ENCODE measurements at places on chromosomes 12 and 14.
A peak's percentile ranks its signal among the peaks of the same experiment; 100 is the strongest.

DNA sequence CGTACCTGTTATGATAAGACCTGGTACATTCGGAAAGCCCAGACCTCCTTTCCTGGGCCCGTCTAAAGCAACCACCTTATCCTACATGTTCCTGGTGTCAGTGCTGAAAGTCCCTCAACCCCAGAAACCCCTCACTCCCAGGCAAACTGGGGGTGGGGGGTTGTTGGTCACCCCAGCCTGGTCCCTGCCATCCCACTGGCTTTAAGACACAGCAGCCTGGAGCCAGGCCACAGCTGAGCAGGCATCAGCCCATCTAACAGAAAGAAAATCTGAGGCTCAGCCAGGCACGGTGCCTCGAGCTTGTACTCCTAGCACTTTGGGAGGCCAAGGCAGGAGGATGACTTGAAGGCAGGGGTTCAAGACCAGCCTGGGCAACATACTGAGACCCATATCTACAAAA, 4.5 kb downstream of the SELPLG start:
- DNase-seq, result no peak

GRCh38 chr12:1369938-1370500, 224.4 kb downstream of the FBXL14 start:
- no peak for DNase-seq

- DNase-seq, result peak; percentile 72
These were observed 49.6 kb downstream of the CMKLR1 start for GRCh38 chr12:108289350-108290161.

GRCh38 chr14:90194706-90195105, 61.6 kb upstream of the PSMC1 start:
- no peak for DNase-seq

DNA sequence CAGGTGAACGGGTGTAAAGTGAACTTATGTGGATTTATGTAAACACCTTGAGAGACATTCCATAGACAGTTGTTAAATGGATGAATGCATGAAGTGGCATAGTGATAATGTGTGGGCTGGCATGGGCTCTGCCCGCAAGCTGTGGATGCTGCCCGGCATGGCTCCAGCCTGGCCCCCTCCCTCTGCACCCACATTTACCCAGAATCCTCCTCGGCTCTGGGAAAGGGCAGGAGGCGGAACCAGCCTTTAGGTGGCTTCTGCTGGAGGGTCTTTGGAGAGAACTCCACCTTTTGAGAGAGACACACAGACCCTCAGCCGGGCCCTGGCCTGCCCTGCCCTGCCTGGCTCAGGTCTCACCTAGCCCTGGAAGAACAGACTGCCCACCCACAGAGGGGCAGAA, 18.7 kb downstream of the RASAL1 start:
- no peak for DNase-seq

GRCh38 chr14:64733899-64734298, 29.7 kb downstream of the PLEKHG3 start:
- no peak for DNase-seq

DNA sequence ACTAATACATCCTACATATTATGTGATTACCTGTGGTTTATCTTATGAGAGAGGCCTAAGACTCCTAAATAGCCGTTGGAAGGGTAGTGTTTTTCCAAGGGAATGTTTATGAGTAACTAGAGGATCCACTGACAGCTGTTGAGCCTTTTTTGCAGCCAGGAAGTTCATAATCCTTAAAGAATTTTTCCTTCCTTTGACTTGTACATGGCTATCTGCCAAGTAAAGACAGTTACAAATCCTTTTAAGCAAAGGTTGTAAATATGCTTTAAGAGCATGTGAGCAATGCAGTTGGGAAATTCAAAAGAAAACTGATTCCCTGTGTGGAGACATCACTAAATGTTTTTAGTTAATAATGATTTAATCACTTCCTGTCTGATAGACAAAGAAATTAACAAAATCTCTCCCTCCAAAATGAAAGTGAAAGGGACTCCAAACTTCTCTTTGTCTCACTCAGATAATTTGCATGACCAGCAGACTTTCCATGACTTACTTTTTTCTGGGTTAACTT, 333.8 kb downstream of the PDZRN4 start:
- DNase-seq, result no peak

- no peak for DNase-seq
These were observed 18.0 kb downstream of the ACIN1 start for GRCh38 chr14:23076785-23077408.

- DNase-seq, result no peak
These were observed 79.6 kb upstream of the SLC38A2 start for GRCh38 chr12:46452061-46452615.

- DNase-seq, result no peak
These were observed 17.8 kb downstream of the SINHCAF start for GRCh38 chr12:31308116-31308515.

- no peak for DNase-seq
These were observed 3.4 kb downstream of the BAZ2A start for GRCh38 chr12:56626701-56627100.

All from Ammon's horn (tissue), 1 donor.